ENCODE measurements at places on chromosomes 1 and 21.

GRCh38 chr1:38899560-38899959 is 18.2 kb upstream of the GJA9 start:
- no peak for DNase-seq

- DNase-seq = no peak
Observed at GRCh38 chr1:60826320-60827094, 255.9 kb upstream of the NFIA start.

DNA sequence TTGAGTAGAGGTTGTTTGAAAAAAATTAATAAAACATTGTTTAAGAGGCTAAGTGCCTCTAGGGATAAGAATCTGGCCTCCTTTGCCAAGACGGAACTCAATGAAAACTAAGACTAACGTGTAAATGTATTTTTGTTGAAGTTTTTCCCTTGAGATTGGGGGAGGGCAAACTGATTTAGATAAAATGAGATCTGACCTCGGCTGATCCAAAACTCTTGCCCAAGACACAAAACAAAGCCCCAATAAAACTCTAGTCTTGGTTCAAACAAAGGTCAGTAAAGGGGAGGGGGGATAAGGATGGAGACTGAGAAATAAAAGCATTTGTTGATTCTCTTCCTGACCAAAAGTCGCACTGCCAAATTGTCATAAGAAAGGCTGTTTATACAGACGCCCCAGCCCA is 134.8 kb upstream of the DPT start:
- DNase-seq = no peak

- DNase-seq = peak; percentile 87
Observed at GRCh38 chr1:8497210-8497819, 179.4 kb downstream of the SLC45A1 start.

DNA sequence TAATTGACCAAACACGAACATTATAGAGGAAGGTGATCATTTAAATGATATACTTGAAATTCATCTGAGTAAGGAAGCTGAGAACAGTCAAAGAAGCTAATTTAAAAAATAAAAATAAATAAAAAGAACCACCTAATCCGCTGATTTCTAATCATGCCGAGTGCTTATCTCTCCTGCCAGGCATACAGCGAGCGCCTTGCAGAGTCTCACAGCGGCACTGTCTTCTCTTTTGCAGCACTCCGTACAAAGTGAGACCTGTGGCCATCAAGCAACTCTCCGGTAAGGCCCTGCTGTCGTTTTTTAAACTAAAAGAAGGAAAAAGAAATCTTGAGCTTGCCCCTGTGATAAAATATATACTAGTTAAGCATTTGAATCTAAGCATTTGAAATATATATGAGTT is 45.3 kb downstream of the PDE9A start:
- no peak for DNase-seq

GRCh38 chr1:198934901-198935305 is 296.1 kb downstream of the PTPRC start:
- peak; percentile 11 for DNase-seq

GRCh38 chr21:25956993-25957714 is 213.4 kb downstream of the APP start:
- DNase-seq = no peak

GRCh38 chr1:248015803-248016202 is 2.3 kb downstream of the OR2L5 start:
- no peak for DNase-seq

DNA sequence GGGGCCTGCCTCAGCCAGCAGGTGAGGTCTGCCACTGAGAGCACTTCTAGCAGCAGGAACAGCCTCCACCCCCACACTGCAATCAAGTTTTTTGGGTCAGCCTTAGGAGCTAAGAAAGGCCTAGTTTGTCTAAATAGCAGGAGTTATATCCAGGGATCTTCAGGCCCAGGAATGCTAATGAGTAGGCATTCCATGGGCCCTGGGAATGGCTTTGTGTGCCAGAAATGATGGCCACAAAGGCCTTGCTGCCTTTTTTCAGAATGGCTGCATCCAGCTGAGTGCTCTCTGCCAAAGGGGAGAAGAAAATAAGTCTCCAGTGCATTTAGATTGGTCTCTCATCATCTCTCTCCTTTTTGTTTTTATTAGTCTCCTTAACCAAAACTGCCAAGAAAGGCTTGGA is 2.8 kb downstream of the MRTO4 start:
- DNase-seq = no peak

DNA sequence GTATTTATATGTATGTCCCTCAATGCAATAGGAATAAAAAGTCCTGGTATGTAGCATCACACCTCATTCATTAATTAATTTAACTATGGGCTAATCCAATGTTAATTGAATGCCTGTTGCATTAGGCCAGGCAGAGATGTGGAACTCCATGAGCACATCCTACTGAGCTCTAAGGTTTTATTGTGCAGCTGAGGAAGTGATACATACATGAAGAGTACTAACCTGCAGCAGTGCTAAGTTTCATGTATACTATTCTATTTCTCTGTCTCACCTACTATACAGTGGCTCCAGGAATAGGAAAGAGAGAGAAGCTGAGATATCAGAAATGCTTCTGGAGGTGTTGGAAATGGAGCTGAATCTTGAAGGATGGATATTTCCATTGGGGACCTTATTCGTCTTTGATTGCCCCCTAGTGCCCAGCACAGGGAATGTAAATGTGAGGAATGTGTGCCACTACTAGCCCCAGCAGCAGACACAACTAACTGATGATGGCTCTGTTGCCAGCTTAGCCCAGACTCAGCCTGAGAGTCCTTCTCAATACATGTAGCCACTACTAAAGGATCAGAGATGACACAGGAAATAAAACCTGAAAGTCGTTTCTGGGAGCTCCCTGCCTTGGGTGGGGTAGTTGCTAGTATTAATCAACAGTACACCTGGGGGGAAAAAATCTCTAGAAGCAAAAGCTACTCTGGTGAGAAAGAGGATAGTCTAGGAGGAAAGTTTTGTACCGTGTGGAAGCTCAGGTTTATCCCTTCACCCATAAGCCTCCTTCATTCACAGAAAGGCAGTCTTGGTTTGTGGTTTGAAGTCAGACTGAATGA is 173.3 kb upstream of the FOXD3 start:
- DNase-seq = peak; percentile 46

DNA sequence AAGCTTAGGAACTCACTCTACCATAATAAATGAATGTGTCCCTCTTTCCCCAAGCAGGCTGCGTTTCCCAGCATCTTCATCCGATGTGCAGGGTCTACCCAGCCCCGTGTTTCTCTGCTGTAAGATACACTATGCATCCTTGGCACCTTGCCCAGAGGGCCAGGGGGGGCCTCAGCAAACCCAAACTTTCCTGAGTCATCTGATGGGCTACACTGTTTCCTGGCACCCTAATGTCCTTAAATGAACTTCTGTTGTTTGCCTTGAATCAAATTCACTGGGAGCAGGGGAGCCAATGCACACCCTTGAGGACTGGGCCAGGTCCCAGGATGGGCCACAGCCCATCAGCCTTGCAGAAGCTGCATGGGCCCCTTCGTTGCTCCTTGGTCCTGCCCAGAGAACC is 145.5 kb downstream of the IGSF21 start:
- no peak for DNase-seq

- DNase-seq = no peak
Observed at GRCh38 chr1:17646444-17647280, 107.2 kb downstream of the ARHGEF10L start.

DNA sequence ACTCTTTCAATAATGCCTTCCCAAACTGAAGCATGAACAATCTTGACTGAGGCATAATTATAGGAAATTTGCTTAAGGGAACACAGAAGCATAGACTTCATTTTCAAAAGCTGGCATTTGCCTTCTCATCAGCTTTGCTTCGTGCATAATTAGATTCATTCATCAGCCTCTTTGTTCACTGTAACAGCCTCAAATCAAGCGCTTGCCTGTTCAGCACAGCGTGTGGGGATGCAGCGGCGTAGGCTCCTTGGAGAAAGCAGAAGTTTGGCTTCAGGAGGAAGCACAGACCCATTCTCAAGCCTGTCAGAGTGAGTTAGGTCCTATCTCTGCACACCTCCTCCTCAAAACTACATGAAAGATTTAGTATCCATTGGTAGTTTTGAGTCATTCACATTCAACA is 246.4 kb upstream of the MAP1LC3C start:
- no peak for DNase-seq

DNA sequence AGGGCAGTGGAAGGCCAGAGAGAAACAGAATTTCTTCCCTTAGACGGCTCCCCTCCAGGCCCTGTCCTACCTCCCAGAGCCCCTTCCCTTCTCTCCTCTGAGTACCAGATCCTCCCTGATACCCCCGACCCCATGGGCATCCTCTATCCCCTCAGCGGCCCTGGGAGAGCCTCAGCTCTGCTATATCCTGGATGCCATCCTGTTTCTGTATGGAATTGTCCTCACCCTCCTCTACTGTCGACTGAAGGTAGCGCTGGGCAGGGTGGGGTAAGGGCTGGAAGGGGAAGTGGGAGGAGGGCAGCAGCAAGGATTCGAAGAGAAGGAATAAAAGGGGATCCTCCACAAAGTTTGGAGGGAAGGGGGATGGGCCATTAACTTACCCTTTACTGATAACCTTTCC is 2.7 kb downstream of the FCER1G start:
- DNase-seq = no peak

DNA sequence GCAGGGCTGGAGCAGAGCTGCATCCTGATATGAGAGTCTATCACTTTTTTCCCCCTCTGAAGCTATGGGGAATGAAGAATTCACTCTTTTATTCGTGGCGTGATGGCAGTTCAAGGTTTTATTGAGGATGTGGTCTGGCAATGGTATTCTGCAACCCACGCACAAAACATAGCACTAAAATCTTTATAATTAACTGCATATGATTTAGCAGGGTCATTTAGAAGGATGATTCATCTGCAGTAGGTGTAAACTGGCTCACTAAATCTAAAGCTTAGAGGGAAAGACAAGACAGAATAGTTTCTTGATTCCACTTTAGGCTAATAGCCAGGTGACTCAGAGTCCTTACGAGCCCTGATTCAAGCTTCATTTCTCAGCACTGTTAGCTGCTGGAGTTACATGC is 25.0 kb upstream of the CHRM3 start:
- DNase-seq = no peak

GRCh38 chr1:20493839-20494608 is 8.0 kb upstream of the CAMK2N1 start:
- DNase-seq = peak; percentile 92

All from suppressor macrophage treated with lipopolysaccharide for 1 hour (primary cell).